ENCODE measurements at places on chromosomes 4 and X.

GRCh38 chr4:1474126-1475090 lies 68.2 kb upstream of the NKX1-1 start:
- no peak for DNase-seq

DNA sequence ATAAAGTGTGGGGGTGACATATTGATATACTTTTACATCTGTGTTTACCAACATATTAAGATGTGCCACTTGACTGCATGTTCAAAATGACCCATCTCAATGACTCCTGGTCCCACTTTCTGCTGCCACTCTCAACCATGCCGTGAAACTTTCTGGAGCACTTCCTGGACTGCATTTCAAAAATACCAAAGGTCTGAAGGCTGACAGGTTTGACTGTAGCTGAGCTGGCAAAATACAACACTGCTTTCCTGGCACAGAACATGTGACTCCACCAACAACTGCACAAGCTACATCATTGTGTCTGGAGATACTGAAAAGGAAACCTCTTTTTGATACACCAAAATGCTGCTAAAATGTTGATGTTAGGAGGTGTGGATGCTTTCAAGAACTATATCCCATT lies 184.8 kb downstream of the UNC5C start:
- no peak for DNase-seq

DNA sequence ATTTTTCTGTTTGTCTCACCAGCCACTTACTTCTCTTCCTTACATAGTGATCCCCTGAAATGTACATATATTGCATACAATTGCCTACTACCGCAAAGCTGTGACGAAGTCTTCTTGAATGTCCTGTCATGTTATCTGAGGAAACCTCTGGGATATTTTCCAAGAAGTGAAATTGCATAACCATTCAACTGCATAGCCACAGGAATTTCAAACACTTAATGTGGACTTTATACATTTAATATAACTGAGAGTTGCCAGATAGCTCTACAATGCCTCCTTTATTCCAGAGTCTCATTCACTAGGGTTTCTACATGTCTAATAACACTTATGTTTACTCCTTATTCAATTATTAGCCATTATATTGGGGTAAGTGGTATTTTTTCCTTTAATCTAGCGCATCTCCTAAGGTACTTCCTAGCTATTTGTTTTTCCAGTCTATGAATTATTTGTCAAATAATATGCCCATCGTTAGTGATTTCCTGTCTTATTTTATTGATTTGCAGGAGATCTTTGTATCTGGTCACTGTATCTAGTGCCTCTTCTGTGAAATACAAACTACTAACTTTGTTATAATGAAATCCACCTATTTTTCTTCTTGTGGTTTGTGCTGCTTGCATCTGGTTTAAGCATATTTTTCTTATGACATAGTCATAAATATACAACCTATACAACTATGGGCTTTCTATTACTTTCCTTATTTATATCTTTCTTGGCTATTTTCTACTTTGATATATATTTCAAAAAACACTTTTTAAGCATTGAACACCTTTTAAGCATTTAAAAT lies 69.2 kb upstream of the GRID2 start:
- no peak for DNase-seq

DNA sequence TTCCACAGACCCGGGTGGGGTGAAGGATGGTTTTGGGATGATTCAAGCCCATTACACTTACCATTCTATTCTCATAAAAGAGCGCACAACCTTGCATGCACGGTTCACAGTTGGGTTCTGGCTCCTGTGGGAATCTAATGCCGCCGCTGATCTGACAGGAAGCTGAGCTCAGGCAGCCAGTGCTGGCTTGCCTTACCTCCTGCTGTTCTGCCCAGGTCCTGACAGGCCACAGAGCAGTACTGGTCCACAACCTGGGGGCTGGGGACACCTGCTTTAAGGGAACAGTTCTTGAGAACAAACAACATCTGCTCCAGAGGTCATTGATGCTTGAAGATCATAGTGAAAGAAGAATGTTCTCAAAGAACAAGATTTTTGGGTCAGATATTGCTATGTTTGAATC lies 8.0 kb upstream of the HS3ST1 start:
- DNase-seq = no peak

DNA sequence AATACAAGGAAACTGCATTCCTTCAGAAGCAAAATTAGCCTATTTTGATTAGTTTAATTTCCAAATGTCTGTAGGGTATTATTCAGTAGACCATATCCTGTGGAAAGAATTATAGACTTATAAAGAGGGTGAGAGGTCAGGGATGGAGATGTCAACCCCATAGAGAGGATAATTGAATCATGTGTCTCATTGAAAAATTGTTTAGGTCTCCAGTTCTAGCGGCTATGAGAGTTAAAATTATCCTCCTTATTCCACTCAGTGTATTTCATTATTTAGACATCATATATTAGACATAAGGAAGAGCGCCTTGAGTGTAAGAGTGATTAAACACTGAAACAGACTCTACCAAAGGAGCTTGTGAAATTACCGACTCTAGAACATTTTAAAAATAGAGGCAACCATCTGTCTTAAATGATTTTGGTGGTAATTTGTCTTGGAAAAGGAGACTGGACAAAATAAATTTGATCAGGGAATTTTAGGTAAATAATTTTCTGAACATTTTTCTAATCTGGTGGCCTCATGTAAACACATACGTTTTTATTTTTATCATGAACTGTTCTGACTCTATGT lies 654.4 kb upstream of the TENM3 start:
- DNase-seq = no peak

DNA sequence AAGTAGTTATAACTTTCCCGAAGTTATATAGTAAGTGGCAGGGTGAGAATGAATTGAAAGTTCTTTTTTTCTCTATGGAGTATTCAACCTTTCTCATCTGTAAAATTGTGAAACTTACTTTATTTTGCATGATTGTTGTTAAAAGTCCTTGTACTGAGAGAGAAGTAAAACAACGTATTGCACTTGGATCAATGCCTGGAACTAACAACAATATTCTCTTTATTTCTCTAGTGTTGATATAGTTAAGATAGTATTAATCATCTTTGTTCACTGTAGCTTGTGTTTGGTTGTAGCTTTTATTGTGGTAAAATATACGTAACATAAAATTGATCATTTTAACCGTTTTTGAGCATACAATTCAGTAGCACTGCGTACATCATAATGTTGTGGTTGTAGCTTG lies 48.7 kb downstream of the STIM2 start:
- no peak for DNase-seq

GRCh38 chr4:88962396-88962795 lies 94.6 kb downstream of the FAM13A start:
- DNase-seq = no peak

DNA sequence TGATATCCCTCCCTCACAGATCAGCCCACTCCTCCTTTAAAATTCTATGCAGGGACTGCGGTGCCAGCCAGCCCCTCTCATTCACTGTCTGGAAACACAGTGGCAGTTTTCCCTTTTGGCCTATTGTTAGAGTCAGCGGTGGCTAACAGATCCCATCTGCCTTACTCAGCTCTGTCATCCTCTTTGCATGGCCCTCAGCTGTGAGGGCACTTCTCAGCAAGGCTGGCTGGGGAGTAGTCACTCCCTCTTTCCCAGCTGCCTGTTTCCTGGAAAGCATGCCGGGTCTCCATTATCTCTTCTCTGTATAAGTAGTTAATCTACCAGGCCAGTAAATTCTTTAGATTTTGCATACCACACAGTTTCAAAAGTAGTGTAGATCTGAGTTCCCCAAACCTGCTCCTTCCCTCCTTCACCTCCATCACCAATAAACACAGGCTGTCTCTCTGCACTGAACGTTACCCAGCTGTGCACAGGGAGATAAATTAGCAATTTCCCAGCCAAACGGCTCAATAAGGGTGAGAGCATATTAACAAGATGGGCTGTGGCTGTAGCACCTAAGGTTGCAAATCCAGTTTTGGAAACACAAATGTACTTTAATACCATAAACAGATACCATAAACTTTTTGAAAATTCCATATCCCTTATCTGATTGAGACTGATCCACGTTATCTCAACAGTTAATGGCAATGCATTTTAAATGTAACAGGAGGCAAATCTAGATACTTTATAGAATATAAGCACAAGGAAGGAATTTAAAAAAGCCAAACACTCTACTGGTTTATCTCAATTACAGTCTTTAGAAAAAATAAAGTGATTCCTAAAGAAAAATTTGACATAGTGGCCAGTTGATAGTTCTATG lies 229.3 kb downstream of the ANKRD50 start:
- DNase-seq = no peak

GRCh38 chrX:25527596-25527995 lies 511.8 kb upstream of the ARX start:
- DNase-seq = no peak

- no peak for DNase-seq
These were observed 38.7 kb downstream of the SEC24B start for GRCh38 chr4:109472343-109472761.

DNA sequence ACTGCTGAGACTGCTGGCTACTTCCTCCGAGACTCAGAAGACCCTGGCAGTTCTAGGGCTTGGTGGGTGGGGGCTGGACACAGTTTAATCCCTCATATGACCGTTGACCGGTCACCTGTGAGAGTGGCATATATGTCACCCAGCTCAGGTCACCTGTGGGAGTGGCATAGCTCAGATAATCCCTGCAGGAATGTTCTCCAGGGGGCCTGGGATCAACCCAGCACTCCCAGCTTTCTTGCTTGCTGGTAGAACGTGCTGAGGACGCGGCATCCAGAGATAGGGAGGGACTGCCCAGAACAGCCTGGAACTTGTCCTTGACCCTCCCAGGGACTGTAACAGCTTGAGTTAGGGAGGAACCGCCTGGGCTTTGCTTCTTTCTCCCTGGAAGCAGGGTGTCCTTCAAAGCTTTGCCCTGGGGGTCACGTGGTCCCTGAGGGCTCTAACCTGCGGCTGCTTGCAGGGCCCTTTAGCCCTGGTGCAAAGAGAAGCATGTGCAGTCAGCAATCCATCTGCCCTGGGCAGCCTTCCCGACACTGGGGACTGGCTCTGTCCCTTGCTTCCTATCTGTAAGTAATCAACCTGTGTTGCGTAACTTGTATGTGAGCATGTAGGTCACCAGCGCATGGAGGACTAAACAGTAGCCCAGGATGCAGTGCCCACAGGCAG lies 55.3 kb downstream of the ZFYVE28 start:
- DNase-seq = no peak

GRCh38 chr4:25310803-25311166 lies 1.8 kb upstream of the ZCCHC4 start:
- no peak for DNase-seq

- no peak for DNase-seq
These were observed 3.5 kb downstream of the SOX3 start for GRCh38 chrX:140501321-140501720.

DNA sequence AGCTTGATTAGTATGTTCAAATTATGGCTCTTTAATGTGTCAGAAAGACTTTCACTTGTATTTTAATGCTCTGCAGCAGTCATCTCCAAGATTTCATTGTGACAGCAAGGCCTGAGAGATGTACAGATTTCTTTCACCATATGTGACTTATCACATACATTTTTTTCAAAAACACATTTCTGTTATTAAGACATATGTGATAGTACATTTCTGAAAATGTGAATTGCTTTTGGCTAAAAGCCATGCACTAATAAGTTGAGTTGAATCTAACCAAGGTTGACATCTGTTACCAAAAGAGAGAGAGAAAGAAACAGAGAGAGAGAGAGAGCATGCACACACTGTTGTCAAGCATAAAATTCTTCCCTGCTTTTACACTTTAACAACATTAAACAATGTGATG lies 409.3 kb downstream of the AFF2 start:
- DNase-seq = no peak

- DNase-seq = no peak
These were observed 109.9 kb upstream of the PTPN13 start for GRCh38 chr4:86484241-86484640.

DNA sequence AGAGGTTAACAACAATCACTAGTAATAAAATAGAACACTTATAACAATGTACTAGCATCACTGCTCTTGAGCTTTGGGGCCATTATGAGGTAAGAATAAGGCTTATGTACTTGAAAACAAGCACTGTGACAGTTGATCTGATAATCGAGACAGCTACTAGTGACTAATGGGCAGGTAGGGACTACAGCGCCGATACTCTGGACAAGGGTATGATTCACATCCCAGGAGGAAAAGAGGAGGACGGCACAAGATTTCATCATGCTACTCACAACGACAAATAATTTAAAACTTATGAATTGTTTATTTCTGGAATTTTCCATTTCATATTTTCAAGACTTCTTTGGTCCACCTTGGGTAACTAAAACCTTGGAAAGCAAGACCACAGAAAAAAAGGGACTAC lies 62.3 kb downstream of the FAM184B start:
- DNase-seq = no peak

GRCh38 chr4:123785538-123785937 lies 388.9 kb downstream of the SPRY1 start:
- no peak for DNase-seq

DNA sequence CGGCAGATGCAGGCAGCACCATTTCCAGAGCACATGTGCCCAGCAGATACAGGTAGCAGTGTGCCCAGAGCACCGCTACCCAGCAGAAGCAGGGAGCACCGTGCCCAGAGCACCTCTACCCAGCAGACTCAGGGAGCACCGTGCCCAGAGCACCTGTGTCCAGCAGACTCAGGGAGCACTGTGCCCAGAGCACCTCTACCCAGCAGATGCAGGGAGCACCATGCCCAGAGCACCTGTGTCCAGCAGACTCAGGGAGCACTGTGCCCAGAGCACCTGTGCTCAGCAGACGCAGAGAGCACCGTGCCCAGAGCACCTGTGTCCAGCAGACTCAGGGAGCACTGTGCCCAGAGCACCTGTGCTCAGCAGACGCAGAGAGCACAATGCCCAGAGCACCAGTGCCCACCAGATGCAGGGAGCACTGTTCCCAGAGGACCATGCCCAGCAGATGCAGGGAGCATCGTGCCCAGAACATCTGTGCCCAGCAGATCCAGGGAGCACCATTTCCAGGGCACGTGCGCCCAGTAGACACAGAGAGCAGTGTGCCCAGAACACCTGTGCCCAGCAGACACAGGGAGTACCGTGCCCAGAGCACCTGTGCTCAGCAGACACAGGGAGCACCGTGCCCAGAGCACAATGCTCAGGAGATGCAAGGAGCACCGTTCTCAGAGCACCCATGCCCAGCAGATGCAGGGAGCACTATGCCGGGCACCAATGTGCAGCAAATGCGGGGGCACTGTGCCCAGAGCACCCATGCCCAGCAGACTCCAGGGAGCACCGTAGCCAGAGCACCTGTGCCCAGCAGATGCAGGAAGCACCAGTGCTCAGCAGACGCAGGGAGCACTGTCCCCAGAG lies 236.4 kb downstream of the DHRSX start:
- no peak for DNase-seq

DNA sequence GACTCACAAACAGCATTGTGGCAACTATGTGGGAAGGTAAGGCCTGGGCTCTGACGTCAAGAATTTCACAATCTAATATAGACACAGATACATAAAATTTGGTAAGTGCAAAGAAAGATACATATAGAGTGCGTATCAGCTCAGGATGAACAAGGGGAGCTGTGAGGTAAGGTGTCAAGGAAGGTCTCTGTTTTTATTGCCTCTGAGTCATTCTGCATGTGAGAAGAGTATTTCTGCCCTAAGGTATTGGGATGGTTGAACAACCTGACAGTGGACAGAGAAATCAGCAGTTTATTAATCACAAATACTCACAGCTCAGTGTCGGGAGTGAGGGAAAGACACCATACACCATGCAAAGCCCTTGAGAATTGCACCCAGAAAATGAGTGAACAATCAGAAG lies 89.8 kb downstream of the COMMD8 start:
- DNase-seq = no peak

- no peak for DNase-seq
These were observed 66.3 kb downstream of the C4orf46 start for GRCh38 chr4:158605393-158605792.

Measured in activated effector memory CD4-positive, alpha-beta T cell treated with Interleukin-2 at 50 U/mL for 16 hours (primary cell).